ENCODE measurements at places on chromosomes 3 and 15.

GRCh38 chr3:40019376-40019775, 210.0 kb downstream of the MYRIP start:
- no peak for DNase-seq

GRCh38 chr3:194874783-194875182, 189.1 kb downstream of the FAM43A start:
- DNase-seq = no peak

GRCh38 chr15:99974246-99974645, 241.0 kb upstream of the LYSMD4 start:
- DNase-seq = no peak

- no peak for DNase-seq
These were observed 39.0 kb upstream of the CBLB start for GRCh38 chr3:105907777-105908176.

GRCh38 chr3:28972921-28973320, 307.9 kb upstream of the RBMS3 start:
- DNase-seq = no peak

GRCh38 chr3:133413161-133414020, 13.5 kb downstream of the BFSP2 start:
- no peak for DNase-seq

DNA sequence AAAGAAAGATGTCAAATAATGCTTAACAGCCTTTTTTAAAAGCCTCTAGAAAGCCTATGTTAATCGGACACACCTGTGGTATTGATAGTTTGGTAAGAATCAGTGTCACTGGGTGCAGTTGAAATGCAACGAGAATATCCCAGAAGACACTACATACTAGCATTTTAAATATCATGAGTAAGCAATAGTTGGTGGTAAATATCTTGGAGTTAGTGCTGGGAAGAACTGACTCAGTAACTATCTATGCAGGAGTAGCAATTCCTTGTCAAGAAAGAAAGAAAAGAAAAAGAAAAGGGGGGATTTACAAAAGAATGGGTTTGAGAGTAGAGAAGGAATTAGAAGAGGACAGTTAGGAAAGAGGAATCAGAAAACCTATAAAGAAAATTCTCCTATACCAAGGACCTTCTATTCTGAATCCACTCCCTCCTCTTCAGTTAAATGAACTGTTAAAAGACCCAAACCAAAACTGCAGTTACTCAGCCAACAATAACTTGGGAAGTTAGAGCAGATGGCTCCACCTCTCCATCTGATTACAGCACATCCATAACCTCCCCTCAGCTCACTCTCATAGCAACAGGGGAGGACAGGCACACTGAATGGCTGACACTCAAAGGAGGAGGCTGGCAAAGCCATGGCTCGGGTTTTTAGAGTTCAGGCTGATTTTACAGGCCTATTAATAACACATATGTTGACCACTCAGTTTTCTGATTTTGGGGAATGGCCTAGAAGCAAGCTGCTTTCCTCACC, 207.6 kb upstream of the MDFIC2 start:
- DNase-seq = no peak

GRCh38 chr15:49857496-49858475, 236.9 kb downstream of the DTWD1 start:
- no peak for DNase-seq

DNA sequence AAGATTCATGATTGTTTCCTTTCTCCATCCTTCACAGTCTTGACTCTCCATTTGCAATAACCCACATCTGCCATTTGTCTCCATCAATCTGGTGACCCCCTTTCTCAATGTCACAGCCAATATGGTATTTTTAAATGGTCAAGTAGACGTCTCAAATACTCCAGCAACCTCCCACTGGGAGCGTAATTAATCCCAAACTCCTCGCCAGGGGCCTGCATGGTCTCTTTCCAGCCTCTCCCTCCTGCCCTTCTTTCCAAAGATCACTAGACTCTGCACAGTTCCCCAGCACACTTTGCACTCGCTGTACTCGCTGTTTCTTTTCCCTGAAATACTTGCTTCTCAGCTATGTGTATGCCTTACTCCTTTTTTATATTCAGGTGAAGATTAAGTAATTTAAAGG, 115.3 kb downstream of the PLCH1 start:
- no peak for DNase-seq

- DNase-seq = no peak
These were observed 30.6 kb upstream of the UBE3A start for GRCh38 chr15:25469377-25469776.

DNA sequence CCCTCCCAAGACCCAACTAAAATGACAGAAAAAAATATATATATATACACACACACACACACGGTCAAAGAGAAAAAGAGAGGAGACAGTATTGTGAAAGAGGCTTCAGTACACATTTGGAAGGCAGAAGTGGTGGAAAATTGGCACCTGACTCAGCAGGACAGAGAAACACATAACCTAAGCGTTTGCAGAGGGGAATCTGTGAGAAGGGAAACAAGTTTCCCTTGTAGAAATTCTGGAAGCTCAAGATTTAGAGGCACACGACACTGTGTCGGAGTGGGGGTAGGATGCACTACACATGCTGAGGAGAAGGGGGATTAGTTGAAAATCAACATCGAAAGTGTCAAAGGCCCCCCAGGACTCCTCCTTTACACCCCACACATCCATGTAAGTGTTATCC, 53.1 kb downstream of the PAK2 start:
- DNase-seq = no peak

GRCh38 chr3:189593581-189593980, 37.6 kb upstream of the TP63 start:
- no peak for DNase-seq

- no peak for DNase-seq
These were observed 687 bp downstream of the ALDH1A3 start for GRCh38 chr15:100880139-100880896.

DNA sequence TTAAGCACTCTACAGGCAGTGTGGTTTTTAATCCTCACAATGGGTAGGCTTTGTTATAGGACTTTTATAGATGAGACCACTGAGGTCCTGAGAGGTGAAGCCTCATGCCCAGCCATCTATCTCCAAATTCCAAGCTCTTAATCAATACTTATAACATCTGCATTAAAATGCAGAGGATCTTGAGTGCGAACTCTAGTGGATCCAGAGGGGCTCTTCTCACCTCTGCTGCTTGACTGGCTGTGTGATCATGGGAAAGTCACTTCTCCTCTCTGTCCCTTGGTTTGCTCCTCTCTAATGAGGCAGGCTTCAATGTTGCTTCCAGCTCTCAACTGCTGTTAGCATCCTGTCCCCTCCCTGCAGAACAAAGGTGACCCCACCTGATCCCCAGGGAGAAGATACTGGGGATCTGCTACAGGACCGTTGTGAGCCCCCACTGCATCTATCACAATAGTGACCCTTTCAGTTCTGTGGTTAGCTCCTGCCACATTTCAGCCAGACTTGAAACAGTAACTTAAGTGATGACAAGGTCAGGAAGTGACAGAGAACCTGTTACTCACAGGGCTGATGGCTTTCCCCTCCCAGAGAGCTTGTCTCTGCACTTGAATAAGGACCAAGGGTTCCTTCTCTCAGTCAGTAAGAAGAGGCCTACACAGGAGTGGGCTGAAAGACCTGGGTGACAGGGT, 1.3 kb downstream of the SLC27A2 start:
- DNase-seq = no peak

DNA sequence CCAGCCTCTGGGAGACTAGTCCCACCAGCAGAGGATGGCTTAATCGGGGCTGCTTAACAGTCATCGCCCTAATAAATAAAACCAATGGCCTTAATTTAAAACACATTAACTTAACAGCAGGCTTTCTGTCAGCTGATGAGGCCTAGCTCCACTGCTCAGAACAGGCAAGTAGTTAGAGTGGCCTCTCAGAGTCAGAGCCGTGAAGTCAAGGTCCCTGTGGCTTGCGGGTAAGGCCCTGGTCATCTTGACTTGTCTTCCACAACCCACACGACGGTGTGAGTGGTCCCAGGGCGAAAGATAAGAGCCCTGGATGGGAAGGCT, 11.8 kb downstream of the XXYLT1 start:
- DNase-seq = no peak

- DNase-seq = no peak
These were observed 32.6 kb downstream of the STT3B start for GRCh38 chr3:31565288-31565687.

Data from activated CD4-positive, alpha-beta T cell treated with anti-CD3 and anti-CD28 coated beads, Interleukin-2, amount 50 U/mL, for 24 hours (primary cell).